Activated CD4-positive, CD25-positive, alpha-beta regulatory T cell (primary cell): ENCODE measurements at places on chromosomes 6 and 20.
A peak's percentile ranks its signal among the peaks of the same experiment; 100 is the strongest.

GRCh38 chr6:80329496-80329895 lies 223.0 kb downstream of the BCKDHB start:
- no peak for DNase-seq

DNA sequence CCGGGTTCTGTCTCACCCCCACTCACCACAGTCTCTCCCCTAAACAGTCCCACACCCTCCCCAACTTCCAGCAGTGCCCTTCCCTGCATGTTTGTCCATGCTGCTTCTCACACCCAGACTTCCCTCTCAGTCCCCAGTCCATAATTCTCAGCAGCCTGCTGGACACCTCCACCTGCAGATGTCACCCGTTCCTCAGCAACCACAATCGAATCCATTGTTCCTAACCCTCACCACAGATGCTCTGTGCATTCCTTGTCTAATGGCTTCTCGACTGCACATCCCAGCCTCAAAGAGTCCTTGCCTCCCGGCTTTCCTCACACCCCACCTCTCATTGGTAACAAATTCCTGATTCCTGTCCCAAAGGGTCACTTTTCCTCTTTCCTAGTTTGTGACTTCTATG lies 55.6 kb downstream of the GOPC start:
- DNase-seq: no peak

DNA sequence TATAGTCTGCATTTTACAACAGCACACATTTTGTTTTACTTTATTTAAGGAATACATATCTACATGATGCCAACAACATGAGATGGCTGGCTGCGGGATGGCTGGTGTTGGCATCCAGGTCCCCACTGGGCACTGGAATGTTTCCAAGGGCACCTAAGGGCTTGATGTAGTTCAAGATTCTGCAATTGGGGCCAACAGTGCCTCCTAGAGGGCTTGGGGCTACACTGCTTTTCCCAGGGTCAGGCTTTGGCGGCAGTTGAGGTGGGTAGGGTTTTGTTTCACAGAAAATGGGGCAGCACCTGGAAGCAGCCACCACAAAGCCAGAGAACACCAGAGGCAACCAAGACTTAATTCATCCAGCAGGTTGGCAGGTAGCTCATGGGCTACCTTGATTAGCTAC lies 202.2 kb upstream of the PRND start:
- DNase-seq: no peak

GRCh38 chr20:19920381-19921138 lies 96.6 kb upstream of the NAA20 start:
- no peak for DNase-seq

DNA sequence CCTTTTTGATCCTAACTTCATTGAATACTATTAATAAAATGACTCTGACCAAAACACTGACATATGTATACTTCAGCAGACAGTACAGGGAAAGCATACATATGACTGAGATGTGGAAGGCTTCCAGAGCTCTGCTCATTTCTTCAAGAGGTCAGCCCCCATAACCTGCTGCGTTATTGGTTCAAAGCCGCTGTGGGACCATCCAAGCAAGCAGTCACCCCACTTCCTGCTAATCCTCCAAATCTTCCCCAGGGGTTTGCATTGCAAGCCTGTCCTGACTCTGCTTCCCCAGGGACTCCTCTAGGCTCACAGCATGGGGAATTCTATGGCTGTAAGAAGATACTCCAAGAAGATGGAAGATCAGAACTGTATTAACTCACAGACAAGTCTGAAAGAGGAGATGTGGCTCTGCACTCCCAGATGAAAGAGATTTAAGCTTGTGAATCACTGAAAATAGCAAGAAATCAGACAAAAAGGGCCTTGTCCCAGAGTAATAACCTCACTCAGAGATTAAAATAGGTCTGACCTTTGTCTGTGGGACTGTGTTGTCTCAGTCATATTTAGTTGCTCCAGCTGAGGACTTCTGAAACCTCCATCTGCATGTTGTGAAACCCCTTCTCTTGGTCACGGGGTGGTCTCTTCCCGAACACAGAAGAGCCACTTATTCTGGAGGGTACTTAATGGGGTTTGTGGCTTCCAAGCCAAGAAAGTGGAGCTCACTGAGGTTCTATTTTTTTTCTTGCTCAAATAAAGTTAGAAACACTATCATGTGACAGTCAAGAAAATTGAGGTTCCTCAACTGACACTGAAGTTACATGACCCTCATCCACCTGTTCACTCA lies 101.5 kb upstream of the MARCKS start:
- DNase-seq: no peak

DNA sequence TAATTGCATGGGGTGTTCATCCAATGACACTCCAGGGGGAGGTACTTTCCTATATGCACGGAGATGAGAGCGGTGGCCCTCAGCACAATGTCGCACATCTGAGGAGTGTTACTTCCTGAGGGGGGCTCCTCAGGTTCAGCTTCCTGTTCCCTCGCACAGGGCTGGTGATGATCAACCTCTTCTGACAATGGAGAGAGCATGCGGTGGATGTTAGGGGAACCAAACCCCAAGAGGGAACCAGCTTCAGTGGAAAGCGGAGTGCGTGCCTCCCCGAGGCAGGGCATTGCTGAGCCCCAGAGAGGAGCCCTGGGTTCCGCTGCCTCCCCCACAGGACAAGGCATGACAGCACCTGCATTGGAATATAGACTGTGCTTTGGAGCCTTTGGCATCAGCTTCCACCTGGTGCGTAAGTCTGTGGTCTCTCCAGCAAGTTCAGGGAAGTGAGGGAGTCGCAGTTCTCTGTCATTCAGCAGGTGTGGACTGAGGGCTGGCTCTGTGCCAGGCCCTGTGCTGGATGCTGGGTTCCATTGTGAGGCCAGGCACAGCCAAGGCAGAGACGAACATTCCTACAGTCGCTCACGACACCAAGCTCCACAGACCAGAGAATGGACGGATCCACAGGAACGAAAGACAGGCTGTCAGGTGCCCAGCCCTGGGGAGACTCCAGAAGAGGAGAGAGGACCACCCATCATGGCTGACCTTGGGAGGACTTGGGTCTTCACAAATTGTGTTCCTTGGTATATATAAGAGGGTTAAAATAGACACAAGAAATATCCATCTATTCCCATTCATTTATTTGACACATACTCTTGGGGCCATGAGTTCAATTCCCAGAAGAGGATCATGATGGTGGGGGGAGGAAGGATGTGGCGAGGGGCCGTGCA lies 3.9 kb upstream of the ZNF831 start:
- peak; percentile 24 for DNase-seq

GRCh38 chr6:100657678-100658330 lies 193.1 kb upstream of the SIM1 start:
- DNase-seq: no peak

- DNase-seq: no peak
Observed at GRCh38 chr6:69988458-69989126, 122.2 kb downstream of the COL19A1 start.

DNA sequence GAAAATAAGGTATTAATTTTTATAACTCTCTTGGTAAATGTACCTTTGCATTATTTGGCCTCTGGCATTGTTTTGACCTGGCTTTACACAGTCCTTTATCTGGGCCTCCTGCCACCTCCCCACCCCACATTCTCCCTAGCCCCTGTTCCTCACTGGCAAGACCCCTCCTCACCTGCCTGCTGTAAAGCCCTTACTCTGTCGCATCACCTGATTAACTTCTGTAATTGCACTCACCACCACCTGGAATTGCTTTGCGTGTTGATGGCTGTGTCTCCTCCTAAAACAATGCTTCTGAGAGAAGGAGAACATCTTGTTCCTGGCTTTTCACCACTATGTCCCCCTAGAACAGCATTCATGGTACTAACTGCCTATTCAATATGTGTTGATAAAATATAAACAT lies 24.8 kb downstream of the SNX9 start:
- DNase-seq: no peak

- no peak for DNase-seq
Observed at GRCh38 chr20:48288930-48289507, 503.7 kb upstream of the SULF2 start.

GRCh38 chr20:61812845-61813485 lies 252.7 kb downstream of the TAF4 start:
- no peak for DNase-seq

- DNase-seq: no peak
Observed at GRCh38 chr6:13131935-13132661, 196.2 kb downstream of the TBC1D7 start.

GRCh38 chr6:161686655-161687054 lies 412.8 kb upstream of the AGPAT4 start:
- no peak for DNase-seq

DNA sequence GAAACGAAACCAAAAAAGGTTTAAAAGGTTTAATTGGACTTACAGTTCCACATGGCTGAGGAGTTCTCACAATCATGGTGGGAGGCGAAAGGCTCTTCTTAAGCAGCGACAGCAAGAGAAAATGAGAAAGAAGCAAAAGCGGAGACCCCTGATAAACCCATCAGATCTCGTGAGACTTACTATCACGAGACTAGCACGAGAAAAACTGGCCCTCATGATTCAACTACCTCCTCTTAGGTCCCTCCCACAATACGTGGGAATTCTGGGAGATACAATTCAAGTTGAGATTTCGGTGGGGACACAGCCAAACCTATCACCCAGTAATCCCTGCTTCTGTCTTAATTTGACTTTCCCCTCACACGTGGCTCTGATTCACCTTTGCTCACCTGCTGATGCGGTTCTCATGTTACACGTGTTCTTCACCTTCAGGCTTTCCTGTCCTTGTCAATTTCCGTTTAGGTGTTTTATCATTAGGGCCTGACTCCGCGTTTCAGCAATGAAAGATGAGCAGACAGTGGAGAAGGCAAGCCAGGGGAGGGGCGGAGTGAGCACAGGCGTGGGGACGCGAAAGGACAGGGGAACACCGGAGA lies 57.1 kb downstream of the AGPAT4 start:
- DNase-seq: no peak

GRCh38 chr6:103047567-103047966 lies 1654.1 kb downstream of the GRIK2 start:
- no peak for DNase-seq

- DNase-seq: peak; percentile 55
Observed at GRCh38 chr20:45857882-45858216, 435 bp downstream of the ZSWIM3 start.

- no peak for DNase-seq
Observed at GRCh38 chr6:140711019-140711613, 1336.7 kb upstream of the CITED2 start.

DNA sequence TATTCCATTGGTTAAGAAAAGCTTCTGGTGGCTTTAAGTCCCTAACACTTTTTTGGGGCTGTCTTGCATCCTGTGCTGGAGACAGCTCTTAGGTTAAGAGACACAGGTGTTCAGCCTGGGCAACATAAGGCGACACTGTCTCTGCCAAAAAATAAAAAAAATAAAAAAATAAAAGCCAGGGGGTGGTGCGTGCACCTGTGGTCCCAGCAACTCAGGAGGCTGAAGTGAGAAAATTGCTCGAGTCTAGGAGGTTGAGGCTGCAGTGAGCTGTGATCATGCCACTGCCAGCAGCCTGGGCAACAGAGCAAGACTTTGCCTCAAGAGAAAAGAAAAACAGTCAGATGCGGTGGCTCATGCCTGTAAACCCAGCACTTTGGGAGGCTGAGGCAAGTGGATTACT lies 55.6 kb upstream of the ZMYND8 start:
- DNase-seq: no peak

GRCh38 chr6:27275025-27275956 lies 27.8 kb downstream of the PRSS16 start:
- DNase-seq: no peak

- DNase-seq: no peak
Observed at GRCh38 chr20:48523191-48523995, 304.4 kb downstream of the PREX1 start.

DNA sequence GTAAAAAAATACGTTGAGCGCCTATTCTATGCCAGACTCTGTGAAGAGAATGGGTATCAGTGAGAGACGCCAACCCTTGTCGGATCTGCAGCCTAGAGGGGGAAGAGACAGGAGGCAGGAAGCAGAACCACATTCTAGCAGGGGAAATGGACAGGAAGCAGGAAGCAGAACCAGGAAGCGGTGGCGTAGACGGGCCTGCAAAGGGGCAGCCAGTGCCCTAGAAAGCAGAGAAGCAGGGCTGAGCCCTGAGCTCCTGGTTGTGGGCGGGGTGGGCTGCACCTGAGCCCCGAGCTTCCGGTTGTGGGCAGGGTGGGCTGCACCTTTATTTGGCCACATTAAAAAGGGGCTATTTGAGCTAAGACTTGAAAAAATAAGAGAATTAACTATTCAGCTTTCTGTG lies 71.9 kb downstream of the FAM120B start:
- no peak for DNase-seq

DNA sequence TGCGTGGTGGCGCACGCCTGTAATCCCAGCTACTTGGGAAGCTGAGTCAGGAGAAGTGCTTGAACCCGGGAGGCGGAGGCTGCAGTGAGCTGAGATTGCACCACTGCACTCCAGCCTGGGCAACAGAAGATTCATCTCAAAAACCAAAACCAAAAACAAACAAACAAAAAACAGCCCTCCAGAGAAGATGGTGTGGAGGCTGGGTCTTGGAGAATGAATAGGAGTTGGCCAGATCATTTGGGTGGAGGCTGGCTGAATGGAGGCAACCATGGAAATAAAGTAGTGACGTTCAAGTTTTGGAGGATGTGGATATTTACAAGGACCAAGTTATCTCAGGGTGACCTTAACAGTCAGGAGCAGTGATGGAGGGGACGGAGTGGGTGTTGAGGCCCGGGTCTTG lies 24.7 kb downstream of the HIVEP1 start:
- no peak for DNase-seq

GRCh38 chr6:139494376-139494990 lies 120.0 kb upstream of the CITED2 start:
- DNase-seq: no peak

DNA sequence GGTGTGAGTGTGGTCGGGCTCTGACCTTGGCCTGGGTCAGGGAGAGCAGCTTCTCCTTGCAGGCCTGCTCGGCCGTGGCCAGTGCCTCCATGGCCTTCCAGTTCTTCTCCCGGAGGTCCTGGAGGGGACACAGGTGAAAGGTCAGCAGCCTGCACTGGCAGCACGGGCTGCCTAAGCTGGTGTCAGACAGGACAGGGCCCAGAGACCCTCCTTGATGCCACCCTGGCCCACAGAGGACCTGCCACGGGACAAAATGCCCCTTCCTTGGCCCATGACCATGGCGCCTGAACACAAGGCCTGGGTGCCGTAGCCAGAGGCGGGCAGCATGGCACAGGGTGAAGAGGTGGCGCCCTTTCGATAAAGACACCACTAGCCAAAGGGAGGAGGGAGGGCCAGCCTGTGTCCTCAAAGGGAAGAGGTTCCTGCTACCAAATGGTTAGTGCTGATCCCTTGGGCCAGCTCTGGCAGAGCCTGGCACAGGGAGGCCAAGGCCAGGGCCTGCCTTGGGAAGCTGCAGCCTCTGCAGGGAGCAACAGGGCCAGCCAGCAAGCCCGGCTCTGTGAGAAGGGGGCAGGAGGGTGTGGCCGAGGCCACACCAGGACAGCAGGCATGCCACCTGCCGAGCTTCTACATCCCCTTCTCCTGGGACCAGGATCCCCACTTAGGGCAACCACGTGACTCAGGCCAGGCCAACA lies 54.8 kb downstream of the DSTN start:
- no peak for DNase-seq

- DNase-seq: no peak
Observed at GRCh38 chr20:21258411-21258810, 44.7 kb upstream of the XRN2 start.
